SJCRH30 (cell line): ENCODE measurements at places on chromosomes 3 and 15.

- no peak for DNase-seq
Observed at GRCh38 chr3:25725810-25726209, 57.4 kb downstream of the NGLY1 start.

GRCh38 chr3:137348936-137349335 is 391.2 kb downstream of the IL20RB start:
- DNase-seq, result peak; percentile 26

GRCh38 chr3:86787091-86787490 is 203.9 kb downstream of the VGLL3 start:
- DNase-seq, result peak; percentile 36

GRCh38 chr15:99421758-99422157 is 144.0 kb upstream of the MEF2A start:
- no peak for DNase-seq

DNA sequence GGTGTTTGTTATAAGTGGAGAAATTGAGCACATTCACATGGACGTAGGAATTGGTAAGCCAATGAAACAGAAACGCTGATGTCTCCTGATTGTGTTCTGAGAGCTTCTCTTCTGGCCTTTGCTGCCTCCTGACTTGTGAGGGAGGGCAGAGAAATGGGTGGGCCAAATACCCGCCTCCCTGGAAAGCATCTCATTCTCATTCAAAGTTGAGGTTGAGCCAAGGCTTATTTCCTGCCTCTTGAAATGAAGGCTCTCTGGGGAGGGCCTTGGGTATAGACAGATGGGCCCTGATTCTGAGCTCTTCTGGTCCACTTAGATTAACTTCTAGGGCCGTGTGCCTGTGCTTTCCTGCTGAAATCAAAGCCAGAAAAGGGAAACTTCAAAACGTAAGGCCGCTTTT is 57.4 kb upstream of the MYZAP start:
- no peak for DNase-seq

- DNase-seq, result no peak
Observed at GRCh38 chr3:149363053-149363452, 14.4 kb downstream of the TM4SF1 start.

- no peak for DNase-seq
Observed at GRCh38 chr3:131491775-131492174, 11.0 kb downstream of the MRPL3 start.

- DNase-seq, result no peak
Observed at GRCh38 chr15:65743637-65744252, 48.3 kb downstream of the DENND4A start.

DNA sequence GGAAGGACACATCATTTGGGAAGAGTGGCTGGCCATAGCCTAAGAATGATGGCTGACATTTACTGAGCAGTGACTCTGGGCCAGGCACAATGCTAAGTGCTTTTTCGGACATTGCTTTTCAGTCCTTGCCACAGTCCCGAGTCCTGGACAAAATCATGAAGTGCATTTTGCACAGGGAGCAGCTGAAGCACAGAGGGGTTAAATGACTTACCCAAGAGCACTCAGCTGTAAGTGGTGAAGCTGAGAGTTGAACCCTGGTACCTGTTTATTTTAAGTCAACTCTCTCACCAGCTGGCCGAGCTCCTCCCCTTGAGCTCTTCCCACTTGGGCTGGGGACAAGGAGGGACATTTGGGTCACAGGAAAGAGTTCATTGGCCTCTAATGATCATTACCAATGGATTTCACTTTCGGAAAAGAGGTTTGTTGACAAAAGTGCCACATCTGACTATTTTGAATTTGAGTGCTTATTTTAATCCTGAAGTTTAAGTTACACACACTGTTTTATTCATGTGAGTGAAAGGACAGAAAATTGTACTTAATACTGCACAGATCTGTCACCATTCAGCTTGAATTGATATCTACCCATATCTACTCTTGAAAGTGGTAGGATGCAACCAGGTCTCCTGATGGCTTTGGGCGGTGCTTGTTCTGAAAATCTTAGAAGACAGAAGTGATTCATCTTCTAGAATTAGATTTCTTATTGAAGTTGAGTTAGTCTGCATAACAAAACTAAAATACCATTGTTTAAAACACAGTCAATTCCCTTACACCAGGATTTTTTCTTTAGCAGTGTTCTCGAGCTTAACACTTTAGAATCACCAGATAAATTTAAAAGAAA is 368.7 kb upstream of the PROK2 start:
- no peak for DNase-seq

GRCh38 chr3:58800032-58800431 is 133.5 kb upstream of the FAM3D start:
- DNase-seq, result no peak

- no peak for DNase-seq
Observed at GRCh38 chr3:187358068-187358467, 10.1 kb upstream of the RTP4 start.

GRCh38 chr3:113754494-113755159 is 7.8 kb downstream of the ATP6V1A start:
- no peak for DNase-seq

DNA sequence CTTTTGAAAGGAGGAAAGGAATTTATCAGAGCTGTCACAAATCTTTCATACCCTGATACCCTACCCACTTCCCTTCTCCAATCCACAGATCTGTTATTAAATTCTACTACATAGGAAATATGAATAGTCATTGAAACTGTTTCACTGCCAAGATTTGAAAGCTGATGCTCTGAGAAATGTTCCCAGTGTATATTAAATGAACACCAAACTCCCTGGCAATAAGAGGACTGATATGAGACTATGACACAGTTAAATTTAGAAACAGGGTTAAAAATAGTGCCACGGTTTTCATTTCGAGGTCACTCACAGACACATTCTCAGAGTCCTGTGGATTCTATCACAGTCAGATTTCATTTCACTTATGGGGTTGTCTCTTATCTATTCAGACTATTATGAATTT is 27.2 kb upstream of the GBE1 start:
- no peak for DNase-seq

GRCh38 chr3:30102356-30102755 is 504.0 kb upstream of the TGFBR2 start:
- DNase-seq, result no peak

DNA sequence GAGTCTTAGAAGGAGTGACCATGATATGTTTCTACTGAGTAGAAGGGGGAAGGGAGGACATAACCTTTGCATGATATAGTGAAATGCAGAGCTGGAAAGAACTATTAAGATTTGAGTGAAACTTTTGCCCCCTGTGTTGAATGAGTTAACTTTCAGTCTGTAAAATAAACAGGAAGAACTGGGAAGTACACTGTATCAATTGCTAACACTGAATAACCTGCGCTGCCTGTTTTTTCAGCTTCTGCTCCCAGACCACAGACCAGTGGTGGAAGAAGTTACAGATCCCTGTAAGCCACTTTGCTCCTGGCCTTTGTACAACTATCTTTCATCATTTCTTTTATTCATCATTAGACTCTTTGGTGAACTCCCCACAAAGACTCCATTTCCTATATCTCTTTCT is 3.6 kb upstream of the LRCH3 start:
- DNase-seq, result no peak

DNA sequence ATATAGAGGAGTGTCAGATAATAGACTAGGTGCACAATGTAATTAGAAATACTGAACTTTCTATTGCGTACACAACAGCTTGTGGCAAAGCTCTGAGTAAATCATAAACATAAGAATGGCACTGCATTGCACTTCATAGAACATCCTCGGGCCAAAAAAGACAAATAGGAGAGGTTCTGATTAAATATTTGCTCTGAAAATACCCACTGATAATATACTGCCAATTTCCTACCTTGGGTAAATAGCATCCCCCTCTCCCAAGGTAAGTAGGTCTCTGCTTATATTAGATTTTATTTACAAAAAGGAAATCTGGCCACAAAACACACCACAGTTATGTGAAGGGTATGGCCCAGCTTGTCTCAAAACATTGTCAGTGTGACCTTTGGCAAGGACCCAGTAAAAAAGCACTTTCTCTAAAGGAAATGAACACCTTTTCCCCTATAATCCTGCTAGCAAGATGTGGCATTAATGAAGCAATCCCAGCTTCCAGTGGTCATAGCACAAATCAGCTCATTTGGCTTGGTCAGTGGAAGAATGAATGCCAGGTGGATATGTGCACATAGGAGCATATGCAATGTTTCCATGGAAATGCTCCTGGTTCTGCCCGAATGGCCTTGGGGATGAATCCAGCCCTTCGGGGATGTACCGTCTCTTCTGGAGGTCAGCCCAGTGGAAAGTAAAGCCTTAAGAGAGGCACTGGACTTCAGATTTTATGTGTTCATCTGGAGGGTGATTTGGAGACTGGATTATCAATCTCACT is 315.9 kb downstream of the LSAMP start:
- no peak for DNase-seq

DNA sequence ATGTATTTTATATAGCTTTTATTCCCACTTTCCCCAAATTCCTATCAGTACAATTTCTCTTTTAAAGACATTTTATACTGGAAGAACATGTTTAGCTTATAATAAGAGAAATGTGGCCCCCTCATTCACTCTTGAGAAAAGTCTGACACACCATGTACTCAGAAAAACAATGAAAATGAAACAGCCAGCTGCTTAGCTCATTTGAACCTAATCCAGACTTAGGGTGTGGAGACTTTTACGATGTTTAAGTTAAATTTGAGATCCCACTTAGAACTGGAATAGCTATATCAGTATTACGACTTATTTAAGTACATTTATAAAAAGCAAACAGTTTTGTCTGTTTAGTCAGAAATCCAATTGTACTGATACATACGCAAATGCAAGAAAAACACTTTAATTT is 252.3 kb upstream of the ARRDC4 start:
- DNase-seq, result no peak

DNA sequence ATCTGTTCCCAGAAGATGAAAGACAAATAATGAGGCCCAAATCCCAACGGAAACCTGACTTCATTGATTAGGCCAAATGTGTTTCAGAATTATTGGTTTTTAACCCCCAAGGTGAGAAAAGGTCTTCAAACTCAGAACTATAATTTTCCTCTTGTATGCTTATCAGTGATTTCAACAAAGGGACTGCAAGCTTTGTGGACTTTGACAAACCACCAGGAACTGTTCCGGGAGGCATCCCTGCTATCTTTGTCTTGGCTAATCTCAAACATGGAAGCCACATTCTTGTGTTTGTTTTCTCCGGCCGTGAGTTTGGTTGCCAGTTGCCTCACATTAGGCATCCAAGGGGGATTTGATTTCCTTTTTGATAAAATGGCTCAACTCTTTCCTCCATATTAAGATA is 19.5 kb downstream of the ARHGEF3 start:
- DNase-seq, result no peak

DNA sequence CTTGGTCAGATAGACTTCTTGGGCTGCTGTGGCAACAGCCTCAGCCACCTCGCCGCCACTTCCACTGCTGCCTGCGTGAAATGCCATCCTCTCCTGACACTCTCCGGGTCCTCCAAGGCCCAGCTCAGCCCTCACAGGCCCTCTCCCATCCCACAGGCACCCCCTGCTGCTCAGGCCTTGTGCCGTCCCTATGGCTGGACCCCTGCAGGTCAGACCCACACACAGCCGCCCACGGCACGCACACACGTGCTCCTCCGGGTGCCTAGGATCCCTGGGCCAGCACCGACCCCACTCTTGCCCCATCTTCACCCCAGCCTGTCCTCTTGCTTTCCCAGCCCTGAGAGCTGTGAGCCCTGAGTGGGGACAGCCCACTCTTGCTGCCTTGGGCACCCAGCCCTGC is 19.7 kb downstream of the CFAP100 start:
- no peak for DNase-seq

DNA sequence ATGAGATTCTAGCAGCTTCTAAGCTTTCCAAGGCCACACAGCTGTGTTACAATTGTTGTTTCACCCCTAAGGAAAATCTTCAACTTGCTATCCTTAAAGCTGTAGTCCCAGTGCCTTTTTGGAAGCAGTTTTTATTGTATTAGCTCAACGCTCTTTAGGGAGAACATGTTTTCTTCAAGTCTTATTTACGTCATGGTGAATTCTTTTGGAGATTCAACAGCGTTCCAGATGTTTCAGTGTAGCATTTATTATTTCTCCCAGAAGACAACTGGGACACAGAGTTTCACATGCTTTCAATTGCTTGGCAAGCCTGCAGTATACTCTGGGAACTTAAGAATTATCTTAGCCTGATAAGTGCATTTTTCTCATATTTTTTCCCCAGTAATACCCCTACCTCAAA is 888.3 kb downstream of the PLOD2 start:
- DNase-seq, result no peak

DNA sequence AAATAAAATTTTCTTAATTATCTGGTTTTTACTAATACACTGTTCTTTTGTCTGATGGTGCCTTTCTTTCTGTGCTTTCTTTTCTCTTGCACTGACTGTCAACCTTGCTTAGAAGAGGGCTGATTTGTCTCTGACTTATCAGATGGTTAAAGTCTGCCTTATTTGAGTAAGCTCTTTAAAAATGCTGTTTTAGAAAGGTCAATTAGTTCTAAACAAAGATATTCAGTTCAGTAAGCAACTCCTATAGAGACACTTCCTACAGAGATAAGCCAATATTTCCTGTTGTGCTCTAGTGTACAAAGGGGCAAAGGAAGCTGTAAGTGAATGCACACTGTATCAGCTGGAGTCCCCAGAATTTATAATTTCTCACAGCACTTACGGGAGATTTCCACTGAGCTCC is 153.4 kb upstream of the TSPAN3 start:
- peak; percentile 17 for DNase-seq

- no peak for DNase-seq
Observed at GRCh38 chr15:27746401-27746955, 352.6 kb downstream of the OCA2 start.

DNA sequence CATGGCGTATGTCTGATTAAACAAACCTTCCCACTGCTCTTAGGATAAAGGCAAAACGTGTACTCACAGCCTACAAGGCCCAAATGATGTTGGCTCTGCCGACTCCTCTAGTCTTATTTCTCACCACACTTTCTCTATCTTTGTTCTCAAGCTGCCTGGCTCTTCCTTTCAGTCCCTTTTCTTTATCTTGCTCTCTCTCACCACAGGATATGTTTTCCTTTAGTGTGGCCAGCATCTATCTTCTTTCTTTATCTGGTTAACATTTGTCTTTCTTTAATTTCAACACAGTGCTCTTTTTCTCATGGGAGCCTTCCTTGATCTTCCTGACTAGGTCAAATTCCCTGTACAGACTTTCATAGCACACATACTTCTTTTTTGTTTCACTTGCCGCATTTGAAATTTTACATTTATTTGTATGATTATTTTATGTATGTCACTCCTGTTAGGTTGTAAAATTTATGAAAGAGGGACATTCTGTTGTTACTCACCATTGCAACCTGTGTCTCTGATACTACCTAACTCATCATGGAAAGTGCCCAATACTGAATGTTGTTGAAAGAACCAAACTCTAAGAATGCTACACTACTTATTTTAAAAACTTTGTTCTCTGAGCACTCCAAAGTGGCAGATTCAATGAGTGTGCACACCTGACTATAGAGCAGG is 328.9 kb upstream of the CBLB start:
- DNase-seq, result no peak
